ENCODE measurements at places on chromosomes 3 and 15.

DNA sequence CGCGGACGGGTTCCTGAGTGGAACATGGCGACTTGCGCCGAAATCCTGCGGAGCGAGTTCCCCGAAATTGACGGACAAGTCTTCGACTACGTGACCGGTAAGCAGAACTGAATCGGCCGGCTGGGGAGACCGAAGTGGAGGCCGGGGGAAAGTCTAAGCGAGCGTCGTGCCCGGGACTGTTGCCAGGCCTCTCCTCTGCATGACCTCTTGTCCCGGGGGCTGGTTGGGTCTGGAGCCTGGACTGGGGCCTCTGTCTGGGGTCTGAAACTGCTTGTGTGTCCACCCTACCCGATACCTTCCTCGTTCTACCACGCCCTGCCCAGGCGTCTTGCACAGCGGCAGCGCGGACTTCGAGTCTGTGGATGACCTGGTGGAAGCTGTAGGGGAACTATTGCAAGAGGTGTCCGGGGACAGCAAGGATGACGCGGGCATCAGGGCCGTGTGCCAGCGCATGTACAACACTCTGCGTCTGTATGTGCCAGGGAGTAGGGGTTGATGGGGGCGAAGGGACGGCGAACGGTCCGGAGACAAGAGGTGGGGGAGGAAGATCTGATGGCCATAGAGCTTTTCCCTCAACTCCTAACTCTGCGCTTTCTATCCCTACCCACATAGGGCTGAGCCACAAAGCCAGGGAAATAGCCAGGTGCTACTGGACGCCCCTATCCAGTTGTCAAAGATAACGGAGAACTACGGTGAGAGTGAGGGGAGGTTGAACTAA is at the start of gene ABCF3:
TSS of gene ABCF3 (plus strand) at position 16 of the 718 bp plus-strand sequence. CDS start at position 25, 9 bp downstream.
- no peak for DNase-seq

GRCh38 chr3:154427685-154428285 is 2.2 kb downstream of the GPR149 start:
- peak; percentile 63 for DNase-seq

- no peak for DNase-seq
Observed at GRCh38 chr15:76065793-76066192, 6.0 kb downstream of the TMEM266 start.

DNA sequence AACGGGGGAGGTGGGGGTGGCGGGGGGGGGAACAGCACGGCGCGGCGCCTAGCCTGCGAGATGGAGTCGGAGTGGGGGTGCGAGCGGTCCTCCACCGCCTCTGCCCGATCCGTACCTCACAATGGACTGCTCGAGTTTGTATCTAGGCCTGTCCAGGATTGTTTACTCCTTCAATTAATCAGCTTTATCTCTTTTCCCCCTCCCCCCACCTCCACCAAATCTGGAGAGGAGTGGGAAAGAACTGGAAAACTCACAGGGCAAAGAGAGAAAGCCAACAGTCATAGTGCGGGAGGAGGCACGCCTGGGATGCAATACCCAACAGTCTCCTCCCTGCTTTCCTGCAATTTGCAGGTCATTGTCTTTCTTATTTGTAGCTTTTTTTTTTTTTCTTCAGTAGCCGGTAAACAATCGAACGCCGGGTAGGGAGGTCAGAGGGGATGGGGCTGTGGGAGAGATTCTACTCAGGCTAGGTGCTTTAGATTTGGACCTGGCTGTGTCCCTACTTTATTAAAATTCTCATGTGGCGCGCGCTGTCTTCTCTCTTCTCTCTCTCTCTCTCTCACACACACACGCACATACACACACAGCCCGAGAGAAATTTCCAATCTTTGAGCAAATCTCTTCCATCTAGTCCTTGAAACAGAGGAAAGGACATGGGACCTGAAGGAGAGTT is 6.9 kb upstream of the MEIS2 start:
- DNase-seq = no peak

DNA sequence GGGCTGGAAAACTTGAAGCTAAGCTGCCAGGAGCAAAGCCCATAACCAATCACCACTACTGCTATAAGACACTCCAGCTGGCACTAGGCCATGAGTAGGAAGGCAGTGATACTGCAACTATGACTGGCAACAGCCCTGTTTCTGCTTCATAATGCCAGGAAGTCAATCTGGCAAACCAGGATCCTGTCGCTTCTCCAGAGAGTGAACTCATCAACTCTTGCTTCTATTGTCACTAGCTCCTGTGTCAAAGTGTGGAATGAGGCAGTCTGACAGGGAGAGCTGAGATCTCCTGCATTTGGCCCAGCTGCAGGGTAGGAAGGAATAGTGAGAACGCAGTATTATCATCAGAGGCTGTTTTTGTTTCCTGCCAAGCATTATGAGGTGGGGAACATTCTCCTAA is 105.3 kb downstream of the CTNNB1 start:
- no peak for DNase-seq

DNA sequence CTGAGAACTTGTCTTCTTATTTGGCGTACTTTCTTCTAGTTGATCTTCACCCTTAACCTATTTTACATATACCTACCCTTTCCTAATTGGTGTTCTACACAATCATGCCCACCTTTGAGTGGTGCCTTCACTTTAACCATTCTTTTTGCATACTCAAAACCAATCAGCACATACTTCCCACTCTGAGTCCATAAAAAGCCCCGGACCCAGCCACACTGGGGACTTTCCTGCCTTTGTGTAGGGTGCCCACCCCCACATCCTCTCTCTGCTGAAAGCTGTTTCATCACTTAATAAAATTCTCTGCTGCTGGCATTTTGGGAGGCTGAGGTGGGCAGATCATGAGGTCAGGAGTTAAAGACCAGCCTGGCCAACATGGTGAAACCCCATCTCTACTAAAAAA is 15.9 kb upstream of the CHST2 start:
- DNase-seq = no peak

- no peak for DNase-seq
Observed at GRCh38 chr15:60569596-60569995, 90.7 kb upstream of the ICE2 start.
